ENCODE measurements at places on chromosomes 4 and X. TPM values are rescaled to one million over a fixed set of nuclear protein-coding genes. Genes with fewer than 3 reads are reported as not detected.

Gene SLC9B1
- total RNA-seq, result 0.87 TPM

Gene CT45A10
- total RNA-seq, result not detected

Gene SYTL4
- total RNA-seq, result 6.5 TPM

Gene ADH1C
- 0.44 TPM for total RNA-seq

Gene RHOXF1
- total RNA-seq, result not detected

Gene CCDC120
- 0.11 TPM for total RNA-seq

Gene PAGE2B
- total RNA-seq, result not detected

Gene NDUFC1
- total RNA-seq, result 27.2 TPM

Gene EIF1AX
- 45.2 TPM for total RNA-seq

Gene MRPL1
- total RNA-seq, result 25.2 TPM

Gene SEPTIN11
- 241 TPM for total RNA-seq

Gene PLK4
- 38.1 TPM for total RNA-seq

Gene FDCSP
- total RNA-seq, result not detected

Gene PARM1
- 0.66 TPM for total RNA-seq

Gene UGT8
- total RNA-seq, result 1.00 TPM

Gene F11
- total RNA-seq, result not detected

Gene IL9R
- total RNA-seq, result under 0.01 TPM

Gene NXF2
- not detected for total RNA-seq

Gene KIAA0232
- total RNA-seq, result 30.5 TPM

Gene HS6ST2
- 0.25 TPM for total RNA-seq

Gene IL21
- not detected for total RNA-seq

Gene MAP9
- 15.7 TPM for total RNA-seq

Gene HSPA4L
- 5.4 TPM for total RNA-seq

Gene TMEM144
- total RNA-seq, result 5.5 TPM

Gene TRAPPC11
- total RNA-seq, result 68.2 TPM

Gene EDNRA
- total RNA-seq, result 3.5 TPM

Gene OPRPN
- total RNA-seq, result not detected

Gene H2AZ1
- total RNA-seq, result 741 TPM

Gene RBPJ
- 202 TPM for total RNA-seq

Gene RTL9
- 0.11 TPM for total RNA-seq

Gene TEX28
- total RNA-seq, result not detected

Gene LEF1
- total RNA-seq, result 0.33 TPM

Gene BEX1
- total RNA-seq, result 4.4 TPM

Gene CD38
- not detected for total RNA-seq

Gene PSAPL1
- total RNA-seq, result not detected

Gene SSX4B
- not detected for total RNA-seq

Gene CXorf65
- total RNA-seq, result not detected
